ENCODE measurements at places on chromosomes 11 and 22.

DNA sequence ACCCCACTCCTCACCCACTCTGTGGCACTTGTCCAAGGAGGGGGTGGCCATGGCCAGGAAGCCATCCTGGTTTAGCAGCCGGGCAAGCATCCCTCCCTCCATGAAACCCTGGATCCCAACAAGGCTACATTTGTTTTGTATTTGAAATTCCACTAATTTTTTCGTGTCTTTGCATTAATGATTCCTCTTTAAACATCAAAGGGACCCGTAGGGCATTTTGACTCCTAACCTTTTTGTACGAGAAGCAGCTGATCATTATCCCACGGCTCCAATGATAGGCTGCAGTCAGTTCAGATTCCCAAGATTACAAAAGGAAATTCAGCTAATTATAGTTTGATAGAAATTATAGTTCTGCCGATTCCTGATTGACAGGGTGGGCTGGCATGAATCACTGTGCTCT, 10.7 kb downstream of the MYEOV start:
- no peak for DNase-seq

GRCh38 chr11:69155302-69156234, at the start of gene SMIM38:
TSS of gene SMIM38 (plus strand) at chr11:69155935. CDS start at chr11:69157847, 1,912 bp downstream.
- DNase-seq: no peak

GRCh38 chr11:93073026-93073425, 103.6 kb downstream of the MTNR1B start:
- no peak for DNase-seq

GRCh38 chr11:78350646-78351165, 66.9 kb downstream of the GAB2 start:
- DNase-seq: no peak

GRCh38 chr22:25085156-25085555, 114.5 kb upstream of the CRYBB3 start:
- no peak for DNase-seq

DNA sequence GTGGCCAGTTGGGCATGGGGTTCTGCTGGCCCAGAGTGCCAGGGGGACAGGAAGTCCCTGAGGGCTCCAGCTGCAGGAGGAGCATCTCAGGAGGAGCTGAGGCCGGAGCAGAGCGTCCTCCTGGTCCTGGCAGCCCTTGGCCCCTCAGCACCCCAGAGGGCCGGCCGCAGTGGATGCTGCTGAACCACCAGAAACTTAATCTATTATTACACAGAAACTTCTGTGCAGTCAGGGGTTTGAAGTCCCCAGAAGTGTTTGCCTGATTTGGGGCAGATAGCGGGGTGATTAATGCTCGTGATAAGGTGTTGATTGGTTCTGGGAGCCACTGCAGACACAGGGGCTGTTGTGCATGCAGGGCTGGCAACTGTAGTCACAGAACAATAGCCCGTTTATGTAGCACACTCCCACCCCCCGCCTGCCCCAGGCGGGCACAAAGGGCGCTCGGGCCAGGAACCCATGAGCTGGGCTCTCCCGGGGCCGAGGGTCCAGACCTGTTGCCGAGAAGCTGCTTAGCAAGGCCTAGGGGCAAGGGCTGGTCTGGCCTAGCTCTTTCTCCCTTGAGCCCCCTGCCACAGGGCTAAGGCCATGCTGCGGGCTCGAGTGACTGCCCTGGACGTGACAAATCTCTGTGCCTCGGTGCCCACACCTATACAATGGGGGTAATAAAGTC, 29.0 kb upstream of the KCNQ1OT1 start:
- DNase-seq: no peak
